ENCODE measurements at places on chromosomes 2 and 18.
A peak's percentile ranks its signal among the peaks of the same experiment; 100 is the strongest.

DNA sequence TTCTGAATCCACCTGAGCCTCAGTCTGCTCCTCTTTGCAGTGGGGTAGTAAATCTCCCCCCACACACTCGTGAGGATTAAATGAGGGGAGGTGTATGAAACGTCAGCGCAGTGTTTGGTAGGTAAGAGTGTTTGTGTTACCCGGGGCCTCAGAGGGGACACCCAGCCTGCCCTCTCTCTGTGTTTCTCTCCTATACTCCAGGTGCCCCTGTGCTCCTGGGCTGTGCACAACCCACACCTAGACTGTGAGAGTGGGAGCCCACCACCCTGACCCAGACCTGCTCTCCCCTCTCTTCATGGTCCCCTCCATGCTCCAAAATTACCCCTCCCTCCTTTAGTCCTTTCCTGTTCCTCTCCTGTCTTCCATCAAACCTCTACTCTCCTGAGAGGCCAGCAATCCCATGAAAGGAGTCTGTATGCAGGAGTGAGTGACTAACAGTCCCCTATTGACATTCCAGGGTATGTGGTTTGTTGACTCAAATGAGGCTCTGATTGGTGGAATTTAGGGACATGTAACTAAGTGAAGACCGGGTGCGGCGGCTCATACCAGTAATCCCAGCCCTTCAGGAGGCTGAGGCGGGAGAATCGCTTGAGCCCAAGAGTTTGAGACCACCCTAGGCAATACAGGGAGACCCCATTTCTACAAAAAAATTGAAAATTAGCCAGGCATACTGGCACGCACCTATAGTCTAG lies 10.4 kb downstream of the CIB4 start:
- no peak for DNase-seq

GRCh38 chr2:23976883-23977282 lies 33.0 kb upstream of the MFSD2B start:
- no peak for DNase-seq

GRCh38 chr2:150162241-150162942 lies 325.1 kb downstream of the RND3 start:
- DNase-seq = no peak

- DNase-seq = no peak
Measured at GRCh38 chr2:53127061-53127650, 640.4 kb upstream of the CHAC2 start.

DNA sequence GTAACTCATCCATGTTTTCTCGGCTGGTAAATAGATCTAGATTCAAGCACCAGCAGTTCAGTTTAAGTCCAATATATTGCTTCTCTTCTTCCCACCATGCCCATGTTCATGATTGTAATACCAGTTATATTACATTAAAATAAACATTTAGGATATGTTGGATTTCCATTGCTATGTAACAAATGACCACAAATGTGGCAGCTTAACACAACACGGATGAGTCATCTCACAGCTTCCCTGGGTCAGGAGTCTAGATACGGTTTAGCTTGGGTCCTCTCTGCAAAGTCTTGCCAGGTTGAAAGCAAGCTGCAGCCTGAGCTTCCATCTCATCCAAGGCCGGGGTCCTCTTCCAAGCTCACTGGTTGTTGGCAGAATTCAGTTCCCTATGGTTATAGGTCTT lies 39.4 kb upstream of the SMAD2 start:
- no peak for DNase-seq

GRCh38 chr2:19327496-19327895 lies 30.9 kb downstream of the OSR1 start:
- DNase-seq = no peak

DNA sequence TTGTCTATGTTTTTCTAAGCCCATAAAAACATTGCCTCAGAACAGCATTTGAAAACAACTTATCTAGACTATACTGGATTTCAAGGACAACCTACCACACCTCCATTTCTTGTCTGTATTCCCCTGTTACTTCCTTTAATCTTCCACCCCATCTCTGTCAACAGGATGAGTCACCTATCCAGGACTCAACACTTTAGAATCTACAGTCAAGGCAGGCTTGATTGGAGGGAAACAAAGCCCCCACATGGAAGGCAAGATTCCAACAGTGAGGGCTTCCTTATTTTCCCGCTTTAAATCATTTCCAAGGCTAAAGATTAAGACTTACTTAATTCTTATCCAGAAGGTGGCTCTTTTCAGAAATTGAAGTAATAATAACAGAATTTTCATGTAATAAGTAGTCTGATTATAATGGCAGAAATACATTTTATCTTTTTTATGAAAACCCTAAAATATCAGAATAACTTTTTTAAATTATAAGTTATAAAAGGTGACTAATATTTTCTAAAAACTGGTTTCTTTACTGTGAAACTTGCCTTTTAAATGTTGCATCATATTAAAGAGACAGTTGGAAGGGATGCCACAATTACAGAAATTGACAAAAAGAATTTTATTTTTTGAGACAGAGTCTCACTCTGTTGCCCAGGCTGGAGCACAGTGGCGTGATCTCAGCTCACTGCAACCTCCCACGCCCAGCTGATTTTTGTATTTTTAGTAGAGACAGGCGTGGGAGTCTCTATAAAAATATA lies 138.7 kb upstream of the CCDC150 start:
- DNase-seq = no peak

DNA sequence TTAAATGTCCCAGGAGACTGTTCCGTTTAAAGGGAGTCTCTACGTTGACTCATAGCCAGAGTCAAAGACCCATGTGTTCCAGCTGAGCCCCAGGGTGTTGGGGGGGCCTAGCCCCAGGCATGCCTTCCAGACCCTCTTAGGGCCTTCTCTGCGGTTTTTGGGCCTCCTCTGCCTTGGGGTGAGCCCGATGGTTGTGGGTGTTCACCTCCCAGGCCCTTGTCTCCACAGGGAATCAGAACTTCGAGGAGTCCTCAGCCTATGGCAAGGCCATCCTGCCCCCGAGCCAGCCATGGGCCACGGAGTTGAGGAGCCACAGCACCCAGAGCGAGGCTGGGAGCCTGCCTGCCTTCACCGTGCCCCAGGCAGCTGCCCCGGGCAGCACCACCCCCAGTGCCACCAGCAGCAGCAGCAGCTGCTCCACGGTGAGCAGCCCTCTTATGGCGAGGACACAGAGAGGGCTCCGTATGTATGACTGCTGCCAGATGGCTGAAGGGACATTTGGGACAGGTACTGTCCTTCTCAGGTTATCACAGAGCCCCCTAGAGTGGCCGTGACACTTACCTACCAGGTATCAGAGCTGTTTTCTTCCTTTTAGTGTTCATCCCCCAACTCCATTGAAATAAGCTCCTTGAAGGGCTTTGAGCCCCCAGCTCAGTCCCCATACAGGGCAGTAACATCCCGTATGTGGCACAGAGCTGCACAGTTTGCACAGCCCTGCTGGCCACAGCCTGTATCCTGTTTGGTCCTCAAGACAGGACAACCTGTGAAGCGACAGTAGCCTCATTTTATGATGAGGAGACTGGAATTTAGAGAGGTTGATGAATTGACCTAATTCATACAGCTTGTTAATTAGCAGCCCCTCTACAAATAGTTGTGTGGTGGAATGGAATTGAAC lies 80.7 kb downstream of the EPAS1 start:
- no peak for DNase-seq

DNA sequence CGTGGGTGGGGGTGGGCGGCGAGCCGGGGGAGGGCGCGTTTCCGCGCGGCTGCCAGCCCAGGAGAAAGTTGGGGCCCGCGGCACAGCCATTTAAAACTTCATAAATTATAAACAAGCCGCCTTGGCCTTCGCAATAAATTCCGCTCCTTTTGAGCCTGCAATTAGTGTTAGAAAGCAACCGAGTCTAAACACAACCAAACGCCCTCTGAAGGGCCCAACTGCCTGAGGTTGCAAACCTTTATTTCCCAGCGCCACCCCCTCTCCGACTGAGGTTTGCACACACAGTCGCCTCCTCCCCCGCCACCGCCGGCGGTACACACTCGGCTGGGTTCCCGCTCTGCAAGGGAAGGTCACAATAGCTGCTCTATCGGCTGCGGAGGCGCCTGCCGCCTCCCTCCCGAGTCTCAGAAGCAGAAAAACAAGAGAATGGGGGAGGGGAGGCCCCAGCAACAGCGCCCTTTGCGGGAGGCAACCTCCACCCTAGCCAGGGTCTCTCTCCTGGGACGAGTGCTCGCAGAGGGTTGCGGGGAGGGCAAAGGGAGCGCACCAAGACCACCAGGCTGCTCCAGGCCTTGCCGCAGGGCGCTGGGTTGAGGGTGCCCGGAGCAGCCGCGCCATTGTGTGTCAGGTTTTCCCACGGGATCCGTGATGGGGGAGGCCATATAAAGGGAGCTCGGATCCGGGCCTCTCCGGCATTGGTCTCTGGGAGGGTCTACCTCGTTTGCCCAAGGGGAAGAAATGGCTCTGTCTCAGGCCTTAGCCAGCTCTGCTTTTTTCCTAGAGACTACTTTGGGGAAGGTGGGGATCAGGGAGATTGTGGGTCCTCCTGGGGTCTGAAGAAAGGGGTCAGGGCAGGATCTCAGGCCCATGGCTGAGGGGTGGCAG lies 13.4 kb upstream of the HOXD1 start:
- peak; percentile 29 for DNase-seq

DNA sequence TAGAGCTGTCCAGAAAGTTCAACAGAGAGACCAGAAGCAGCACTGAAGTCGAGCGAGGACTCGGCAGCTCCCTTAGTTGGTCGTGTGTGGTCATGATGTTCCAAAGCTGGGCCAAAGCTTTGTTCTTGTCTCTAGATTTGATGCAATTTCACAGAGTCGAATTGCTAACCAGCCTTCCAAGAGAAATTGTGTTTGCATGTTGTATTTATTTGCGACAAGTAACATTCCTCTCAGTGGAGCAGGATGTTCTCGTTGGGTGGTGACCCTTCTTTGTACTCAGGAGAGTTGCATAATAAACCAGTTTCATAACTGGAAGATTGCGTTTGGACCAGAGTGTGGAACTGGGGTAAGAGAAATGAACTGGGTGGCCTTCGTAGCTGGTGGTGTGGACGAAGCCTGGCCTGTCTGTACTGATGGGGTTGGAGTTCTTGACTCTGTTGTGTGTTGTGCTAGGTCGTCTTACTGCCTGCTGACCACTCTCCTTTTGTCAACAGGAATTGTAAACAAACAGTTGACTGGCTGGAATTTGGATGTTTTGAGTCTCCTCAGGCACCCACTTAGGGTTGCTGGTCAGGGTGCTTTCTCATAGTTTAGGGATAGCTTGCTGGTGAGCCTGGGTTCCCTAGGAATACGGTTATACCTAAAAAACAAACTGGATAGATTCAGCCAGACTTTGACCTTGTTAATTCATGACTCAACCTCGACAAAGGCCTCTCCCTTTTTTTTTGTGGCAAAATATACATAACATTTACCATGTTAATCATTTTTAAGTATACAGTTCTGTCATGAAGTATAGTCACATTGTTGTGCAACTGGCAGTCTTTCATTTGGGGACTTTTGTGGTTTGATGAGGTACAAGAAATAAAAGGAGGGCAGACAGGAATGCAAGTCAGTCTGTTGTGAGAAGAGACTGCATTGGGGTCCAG lies 28.9 kb upstream of the TOGARAM2 start:
- no peak for DNase-seq

Data from caudate nucleus (tissue), 63 donors.